ENCODE measurements at places on chromosomes 1 and 21.

- no peak for DNase-seq
Measured at GRCh38 chr1:194512957-194513356, 1326.5 kb upstream of the B3GALT2 start.

DNA sequence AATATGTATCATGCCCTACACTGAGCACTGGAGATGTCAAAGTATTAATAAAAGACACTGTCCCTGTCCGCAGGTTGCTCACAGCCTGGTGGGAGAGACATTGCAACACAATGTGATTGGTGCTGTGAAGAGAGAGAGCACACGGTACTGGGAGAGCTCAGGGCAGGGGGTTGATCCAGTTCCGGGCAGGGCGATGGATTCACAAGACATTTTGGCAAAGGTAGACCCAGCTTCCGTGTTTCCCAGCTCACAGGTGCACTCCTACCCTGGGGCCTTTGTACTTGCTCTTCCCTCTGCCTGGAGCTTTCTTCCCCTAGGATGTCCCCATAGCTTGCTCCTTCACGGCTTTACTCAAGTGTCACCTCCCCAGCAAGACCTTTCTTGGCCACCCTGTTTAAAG is 1.4 kb downstream of the PLA2G5 start:
- DNase-seq = no peak

DNA sequence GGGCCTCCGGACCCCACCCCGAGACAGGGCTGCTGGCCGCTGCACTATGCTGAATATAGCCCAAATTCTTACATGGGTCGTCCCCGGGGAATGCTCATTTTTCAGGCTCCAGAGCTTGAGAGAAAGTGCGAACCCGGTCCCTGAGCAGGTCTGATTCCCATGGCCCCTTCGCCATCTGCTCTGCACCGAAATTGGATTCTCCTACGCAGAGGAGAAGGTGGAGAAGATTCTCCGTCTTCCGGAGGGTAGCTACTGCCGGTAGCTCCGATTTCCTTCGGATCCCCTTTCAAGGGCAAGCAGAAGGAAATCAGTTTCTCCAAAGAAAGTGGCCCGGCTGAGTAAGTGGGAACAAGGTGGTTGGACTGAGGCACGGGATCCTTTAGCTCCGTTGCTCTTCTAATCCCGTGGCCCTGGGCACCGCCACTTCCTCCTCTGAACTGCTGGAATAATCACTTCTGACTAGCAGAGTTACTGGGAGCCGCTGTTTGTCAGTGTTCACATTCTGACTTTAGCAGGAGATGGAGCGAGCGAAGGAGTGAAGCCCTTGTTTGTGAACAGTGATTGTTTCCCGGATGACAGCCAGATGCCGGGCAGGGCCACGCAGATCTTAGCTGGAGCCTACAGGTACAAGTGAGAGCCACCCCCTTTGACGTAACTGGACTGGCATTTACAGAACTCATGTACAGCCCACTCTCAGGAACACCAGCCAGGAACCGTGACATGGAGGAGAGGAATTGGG is 1.1 kb upstream of the ZNF496 start:
- no peak for DNase-seq

DNA sequence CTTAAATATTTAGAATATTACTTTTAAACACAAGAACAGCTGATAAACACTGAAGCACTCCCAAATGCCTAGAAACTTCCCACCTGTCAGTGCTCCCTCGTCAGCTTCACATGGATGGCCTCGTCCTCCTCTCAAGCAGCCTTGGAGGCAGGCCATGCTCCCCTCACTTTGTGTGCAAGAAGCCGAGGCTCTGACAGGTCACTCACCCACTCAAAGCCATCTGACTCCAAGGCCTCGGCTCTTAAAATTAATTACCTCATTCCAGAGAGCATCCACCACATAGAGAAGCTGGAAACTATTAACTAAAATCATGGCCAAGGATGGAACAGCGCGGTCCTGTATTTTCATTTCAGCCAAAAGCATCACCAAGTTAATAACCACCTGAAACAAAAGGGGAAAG is 17.8 kb downstream of the LBR start:
- DNase-seq = no peak

DNA sequence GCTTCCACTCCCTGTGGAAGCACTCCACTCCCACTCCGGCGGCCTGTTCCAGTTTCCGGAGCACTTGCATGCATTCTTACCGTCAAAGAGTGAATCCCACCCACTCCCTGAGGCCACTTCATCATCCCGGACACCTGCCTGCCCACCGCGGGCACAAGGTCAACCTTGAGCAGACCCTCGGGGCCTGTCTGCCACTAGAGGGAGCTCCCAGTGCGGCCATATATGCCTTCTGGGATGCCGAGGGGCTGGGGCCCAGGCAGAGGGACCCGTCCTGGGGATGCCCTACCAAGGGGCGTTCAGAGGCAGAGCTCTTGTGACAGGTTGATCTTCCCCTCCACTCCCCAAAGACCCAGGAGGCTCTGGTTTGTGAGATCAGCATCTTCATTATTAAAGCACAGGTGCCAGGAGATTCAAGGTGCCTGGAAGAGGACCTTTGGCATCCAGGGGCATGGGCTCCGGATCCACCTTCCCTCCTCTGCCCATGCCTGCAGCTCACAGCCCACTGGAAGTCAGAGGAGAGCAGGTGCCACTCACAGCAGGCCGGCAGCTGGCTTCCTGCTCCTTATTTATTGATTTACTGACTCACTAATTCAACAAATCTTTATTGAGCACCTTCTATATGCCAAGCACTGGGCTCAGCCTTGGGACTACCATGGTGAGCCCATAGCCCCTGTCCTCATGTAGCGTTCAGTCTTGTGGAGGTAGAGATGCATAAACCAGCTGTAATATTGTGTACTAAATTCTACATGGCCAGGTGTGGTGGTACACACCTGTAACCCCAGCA is 47.3 kb downstream of the UBIAD1 start:
- DNase-seq = peak; percentile 40

DNA sequence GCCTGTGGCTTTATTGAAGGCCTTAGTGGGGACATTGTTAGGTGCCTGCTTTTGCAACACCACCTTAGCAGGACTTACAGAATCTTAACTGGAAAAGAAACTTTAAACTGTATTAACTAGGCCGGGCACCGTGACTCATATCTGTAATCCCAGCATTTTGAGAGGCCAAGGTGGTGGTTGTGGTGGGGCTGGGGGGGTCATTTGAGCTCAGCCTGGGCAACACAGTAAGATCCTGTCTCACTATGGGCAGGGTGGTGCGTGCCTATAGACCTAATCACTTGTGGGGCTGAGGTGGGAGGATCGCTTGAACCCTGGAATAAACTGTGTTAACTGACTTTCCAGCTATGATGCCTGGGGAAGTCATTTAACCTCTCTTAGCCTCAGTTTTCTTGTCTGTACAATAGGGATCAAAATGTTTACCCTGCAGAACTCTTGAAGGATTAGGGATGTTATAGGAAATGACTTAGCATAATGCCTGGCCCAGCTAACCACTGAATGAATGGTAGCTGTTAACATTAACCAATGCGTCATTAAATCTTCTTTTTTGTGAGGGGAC is 39.5 kb downstream of the IER5 start:
- DNase-seq = peak; percentile 64

- no peak for DNase-seq
Measured at GRCh38 chr1:61277121-61277690, 194.8 kb downstream of the NFIA start.

DNA sequence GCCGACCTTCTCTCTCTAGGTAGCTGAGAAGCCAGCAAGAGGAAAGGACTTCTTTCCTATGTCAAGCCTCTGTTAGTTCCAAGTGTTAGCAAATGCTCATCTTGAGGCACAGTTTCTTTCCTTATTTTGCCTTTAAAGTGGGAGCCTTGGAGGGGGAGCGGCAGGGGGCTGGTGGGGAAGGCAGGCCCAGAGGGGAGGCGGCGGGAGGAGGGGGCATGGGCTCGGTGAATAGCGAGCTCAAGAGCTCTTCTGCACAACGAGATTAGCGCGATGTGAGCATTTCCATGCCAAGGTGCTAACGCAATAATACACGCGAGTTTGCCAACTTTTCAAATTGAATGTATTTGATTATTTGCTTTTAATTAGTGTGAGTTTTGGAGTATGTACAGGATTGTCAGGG is 372.6 kb downstream of the RPS6KC1 start:
- DNase-seq = no peak

- no peak for DNase-seq
Measured at GRCh38 chr1:26922431-26922729, 837 bp downstream of the NUDC start.

- DNase-seq = no peak
Measured at GRCh38 chr1:97632075-97632474, 288.8 kb downstream of the DPYD start.

- DNase-seq = peak; percentile 72
Measured at GRCh38 chr1:201085902-201086735, 26.1 kb downstream of the CACNA1S start.

- peak; percentile 29 for DNase-seq
Measured at GRCh38 chr1:33001282-33001681, 35.4 kb downstream of the AK2 start.

DNA sequence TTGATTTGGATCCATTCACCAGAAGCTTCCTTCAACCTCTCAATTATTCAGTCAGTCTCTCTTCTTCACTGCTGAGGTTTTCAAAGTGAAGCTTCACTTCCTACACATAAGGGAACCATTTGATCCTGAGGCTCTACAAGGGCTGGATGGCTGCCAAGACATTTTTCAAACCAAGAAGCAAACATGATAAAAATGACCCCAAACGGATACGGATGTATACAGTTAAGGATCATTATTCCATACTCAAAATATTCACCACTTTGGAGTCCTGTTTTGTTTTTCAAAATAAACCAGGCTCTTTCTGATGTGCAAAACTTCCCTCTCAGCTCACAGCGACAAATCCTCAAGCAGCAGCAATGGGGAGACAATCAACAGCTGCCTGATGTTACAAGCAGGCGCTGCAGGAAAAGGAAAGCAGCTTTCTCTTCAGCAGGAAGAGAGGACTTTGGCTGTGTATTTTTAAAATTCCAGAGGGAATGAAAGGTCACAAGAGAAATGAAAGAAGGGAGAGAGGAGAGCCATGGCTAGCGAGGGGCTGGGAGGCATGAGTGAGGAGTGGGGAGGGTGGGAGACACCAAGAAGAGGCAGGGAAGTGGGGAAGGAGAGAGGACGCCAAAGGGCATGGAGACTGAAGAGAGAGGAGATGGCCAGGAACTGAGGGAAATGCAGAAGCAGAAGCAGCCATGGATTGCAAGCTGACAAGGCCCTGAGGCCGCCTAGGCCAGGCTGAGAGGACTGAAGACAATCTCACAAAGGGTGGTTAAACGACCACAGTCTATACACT is 145.4 kb downstream of the SLC45A1 start:
- peak; percentile 58 for DNase-seq

DNA sequence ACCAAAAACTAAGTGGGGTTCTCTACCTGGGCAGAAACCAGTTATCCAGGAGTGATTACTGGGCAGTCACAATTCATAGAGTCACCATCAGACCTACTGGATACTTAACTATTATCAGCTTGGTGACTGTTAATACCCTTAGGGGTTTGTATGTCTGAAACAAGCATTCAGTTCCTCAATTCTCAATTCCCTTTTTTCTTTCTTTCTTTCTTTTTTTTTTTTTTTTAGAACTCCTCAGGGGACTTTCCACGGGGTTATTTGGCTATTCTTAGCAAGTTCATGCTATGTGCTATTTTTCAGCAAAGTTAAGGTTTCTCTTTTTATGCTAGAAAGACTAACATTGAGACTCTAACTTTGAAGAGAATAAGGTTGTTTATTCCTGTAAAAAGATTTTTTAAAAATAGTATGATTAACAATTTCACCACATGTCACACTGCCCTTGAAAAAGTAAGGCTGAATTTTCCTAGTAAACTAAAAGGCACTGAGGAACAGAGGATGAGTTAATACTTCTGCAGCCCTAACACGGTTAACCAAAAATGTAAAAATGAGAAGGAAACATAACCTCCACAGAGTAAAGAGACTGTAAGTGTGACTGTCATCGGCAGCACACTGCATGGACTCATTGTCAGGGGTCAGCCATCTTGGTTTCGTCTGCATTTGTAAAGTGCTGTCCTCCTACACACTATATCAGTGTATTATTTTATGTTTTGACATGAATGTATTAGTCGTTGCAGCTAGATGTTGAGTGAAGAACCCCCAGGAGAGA is 310.2 kb downstream of the NTNG1 start:
- DNase-seq = peak; percentile 16

DNA sequence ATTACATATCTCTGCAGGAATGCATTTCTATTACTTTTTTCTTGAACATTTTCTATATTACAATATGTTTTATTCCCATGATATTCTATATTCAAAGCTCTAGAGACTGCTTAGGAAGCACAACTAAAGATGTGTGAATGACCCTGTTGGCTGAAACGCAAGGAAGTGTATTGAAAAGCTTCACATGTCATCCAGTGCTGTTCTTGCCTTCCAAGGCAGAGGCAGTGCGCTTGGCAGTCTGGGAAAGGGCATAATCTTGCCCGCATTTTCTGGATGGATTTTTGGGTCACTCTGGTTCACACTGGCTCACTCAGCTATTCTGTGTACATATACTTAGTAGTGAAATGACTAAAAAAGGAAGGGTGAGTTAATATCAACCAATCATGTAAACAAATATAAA is 262.4 kb downstream of the PTPRC start:
- no peak for DNase-seq

- DNase-seq = no peak
Measured at GRCh38 chr1:160581961-160582360, 2.7 kb upstream of the CD84 start.

- DNase-seq = peak; percentile 100
Measured at GRCh38 chr1:235011599-235012435, 116.8 kb downstream of the TOMM20 start.

- DNase-seq = no peak
Measured at GRCh38 chr1:226549937-226550671, 1.5 kb downstream of the STUM start.

GRCh38 chr1:222880587-222880986 is 65.7 kb downstream of the DISP1 start:
- DNase-seq = peak; percentile 67

GRCh38 chr1:74526708-74527107 is 14.3 kb upstream of the LRRC53 start:
- no peak for DNase-seq

GRCh38 chr1:208907790-208908189 is 663.6 kb upstream of the PLXNA2 start:
- no peak for DNase-seq

GRCh38 chr1:43425045-43425444 is 28.7 kb downstream of the HYI start:
- no peak for DNase-seq

DNA sequence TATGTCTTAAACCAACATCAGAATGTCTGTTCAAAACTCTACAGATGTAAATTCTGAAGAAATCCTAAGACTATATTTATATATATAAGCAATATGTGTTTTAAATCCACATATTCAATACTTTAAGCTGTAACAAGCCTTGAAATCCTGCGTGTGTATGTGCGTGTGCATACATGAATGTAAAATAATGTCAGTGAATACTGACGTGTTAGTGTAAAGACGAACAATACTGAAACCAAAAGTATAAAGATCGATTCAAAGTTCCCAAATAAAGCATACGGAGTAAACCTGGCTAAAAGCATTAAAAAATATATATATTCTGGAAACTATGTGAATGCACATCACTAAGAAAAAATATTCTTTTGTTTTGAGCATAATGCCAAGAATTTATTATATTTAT is 668.6 kb upstream of the NCAM2 start:
- DNase-seq = no peak

GRCh38 chr1:6083801-6084446 is 38.2 kb downstream of the KCNAB2 start:
- DNase-seq = no peak
